ENCODE measurements at places on chromosomes 5 and 9. TPM values are rescaled to one million over a fixed set of nuclear protein-coding genes. Genes with fewer than 3 reads are reported as not detected.

DNA sequence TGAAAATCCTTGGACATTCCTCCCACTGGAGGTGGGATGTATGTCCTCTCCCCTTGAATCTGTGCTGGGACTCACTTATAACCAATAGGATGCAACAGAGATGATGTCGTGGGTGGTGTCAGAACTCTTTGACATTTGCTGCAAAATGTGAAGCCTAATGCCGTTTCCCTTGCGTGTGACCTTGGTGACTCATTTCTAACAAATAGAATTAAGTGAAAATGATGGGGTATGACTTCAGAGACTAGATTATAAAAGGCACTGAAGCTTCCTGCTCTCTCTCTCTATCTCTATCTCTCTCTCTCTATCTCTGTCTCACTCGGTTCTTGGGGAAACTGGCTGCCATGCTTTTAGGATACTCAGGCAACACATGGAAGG is 126.1 kb upstream of the STC2 start:
- DNase-seq, result no peak
- no peak overlapping the region for H3K4me3 ChIP-seq
- no peak overlapping the region for H3K27ac ChIP-seq
- no peaks in the 10 kb centered on the region for H3K4me1 ChIP-seq
- peaks cover 2% of the 10 kb centered on the region for H3K27me3 ChIP-seq

DNA sequence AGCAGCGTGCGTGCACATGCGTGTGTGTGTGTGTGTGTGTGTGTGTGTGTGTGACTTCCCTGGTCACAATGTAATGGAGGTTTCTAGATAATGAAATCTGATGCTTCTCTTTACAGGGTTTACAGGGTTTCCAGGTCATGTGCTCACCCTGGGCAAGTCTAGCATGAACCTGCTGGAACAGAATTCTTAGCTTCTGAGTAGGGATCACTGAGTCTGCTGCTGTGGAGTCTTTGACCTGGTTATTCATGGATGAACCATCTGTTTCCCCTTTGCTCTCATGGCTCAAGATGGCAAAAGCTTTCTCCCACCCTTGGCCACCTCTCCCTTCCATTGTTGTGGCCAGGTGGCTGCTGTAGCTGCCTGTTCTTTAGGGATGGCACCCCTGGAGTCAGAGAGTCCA is 111.6 kb upstream of the SHB start:
- no peaks in the 10 kb centered on the region for H3K36me3 ChIP-seq
- no peak overlapping the region for H3K4me3 ChIP-seq
- no peaks in the 10 kb centered on the region for H3K4me1 ChIP-seq
- DNase-seq, result no peak

DNA sequence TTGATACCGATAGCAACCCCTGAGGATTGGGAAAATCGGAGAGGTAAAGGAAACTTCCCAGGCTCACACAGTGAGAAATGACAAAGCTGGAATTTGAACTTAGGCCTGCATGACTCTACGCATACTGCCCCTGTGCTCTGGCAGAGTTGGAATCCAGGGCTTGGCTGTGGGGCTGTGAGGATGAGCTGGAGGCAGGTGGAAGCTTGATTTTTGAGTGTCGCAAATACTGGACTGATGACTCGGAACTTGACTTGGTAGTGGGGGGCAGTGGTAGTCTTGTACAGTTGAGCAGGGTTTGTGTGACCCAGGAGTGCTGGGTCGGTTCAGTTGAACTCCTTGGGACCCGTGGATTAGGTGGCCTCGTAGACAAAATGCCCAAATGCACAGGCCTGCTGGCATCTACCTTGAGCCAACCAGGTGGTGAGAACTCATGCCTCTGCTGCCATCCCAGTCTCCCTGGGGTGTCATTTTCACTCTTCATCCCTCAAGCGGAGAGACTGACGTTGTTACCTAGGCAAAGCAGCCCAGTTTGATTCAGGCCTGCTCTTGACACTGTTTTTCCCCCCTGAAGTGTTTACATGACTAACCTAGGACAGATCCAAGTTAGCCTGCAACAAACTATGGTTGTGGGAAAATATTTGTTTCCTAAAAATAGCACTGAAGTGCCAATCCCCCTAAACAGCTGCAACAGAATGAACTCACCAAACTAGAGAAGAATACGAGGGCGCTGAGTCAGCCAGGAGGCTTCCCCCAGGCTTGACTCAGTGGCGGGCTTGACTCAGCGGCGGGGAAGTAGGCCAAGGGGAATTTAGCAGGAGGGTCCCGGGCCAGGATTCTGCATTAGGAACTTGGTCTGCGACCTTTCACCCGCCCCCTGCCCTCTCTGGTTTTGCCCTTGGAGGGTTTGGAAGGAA is 45.7 kb upstream of the ORM1 start:
- no peaks in the 10 kb centered on the region for H3K36me3 ChIP-seq
- DNase-seq, result no peak
- H3K27me3 ChIP-seq, result no peaks in the 10 kb centered on the region

- H3K4me3 ChIP-seq, result no peak overlapping the region
- H3K4me1 ChIP-seq, result peaks cover 8% of the 10 kb centered on the region
- H3K36me3 ChIP-seq, result no peaks in the 10 kb centered on the region
- DNase-seq, result no peak
Measured at GRCh38 chr9:126614088-126614454, 343 bp downstream of the LMX1B start.

DNA sequence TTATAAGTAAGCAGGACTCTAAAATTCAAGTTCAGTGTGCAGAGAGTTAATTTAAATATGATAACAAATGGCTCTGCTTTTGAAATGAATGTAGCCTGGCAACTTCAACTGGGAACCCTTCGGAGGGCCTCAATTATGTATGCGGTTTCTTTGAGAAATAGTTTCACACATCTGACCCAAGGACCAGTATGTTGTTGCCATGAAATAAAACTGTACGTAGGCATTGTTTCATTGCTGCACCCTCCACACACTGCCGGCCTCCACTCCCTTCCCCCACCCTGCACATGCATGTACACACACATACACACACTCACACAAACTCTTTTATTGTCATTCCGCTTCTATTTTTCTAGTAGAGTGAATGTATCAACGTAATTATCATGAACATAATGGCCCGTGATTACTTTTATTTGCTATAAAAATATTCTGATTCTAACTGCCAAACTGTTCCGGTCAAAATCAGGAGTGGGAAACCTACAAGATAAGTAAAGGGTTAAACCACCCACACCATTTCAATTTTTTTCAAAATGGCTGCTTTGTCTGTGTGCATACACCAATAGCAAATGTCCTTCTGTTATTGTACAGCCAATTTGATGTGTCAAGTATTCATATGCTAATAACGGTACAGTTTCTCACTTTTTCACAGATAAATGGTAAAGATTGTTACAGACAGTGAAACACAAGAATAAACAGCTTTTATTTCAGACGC is 215.5 kb upstream of the TMEM161B start:
- H3K27me3 ChIP-seq, result peaks cover 6% of the 10 kb centered on the region
- H3K27ac ChIP-seq, result no peak overlapping the region
- no peaks in the 10 kb centered on the region for H3K4me1 ChIP-seq
- no peak for DNase-seq
- H3K4me3 ChIP-seq, result no peak overlapping the region
- no peaks in the 10 kb centered on the region for H3K36me3 ChIP-seq

IFNA2 gene
- not detected for total RNA-seq

PGM5 gene
- total RNA-seq, result not detected

SREK1IP1 gene
- 31.7 TPM for total RNA-seq

- H3K4me1 ChIP-seq, result peaks cover 79% of the 10 kb centered on the region
- H3K27me3 ChIP-seq, result no peaks in the 10 kb centered on the region
- peak overlapping the region; percentile 92 for H3K27ac ChIP-seq
- peak; percentile 37 for DNase-seq
Measured at GRCh38 chr9:33165263-33166151, 1.6 kb downstream of the B4GALT1 start.

DNA sequence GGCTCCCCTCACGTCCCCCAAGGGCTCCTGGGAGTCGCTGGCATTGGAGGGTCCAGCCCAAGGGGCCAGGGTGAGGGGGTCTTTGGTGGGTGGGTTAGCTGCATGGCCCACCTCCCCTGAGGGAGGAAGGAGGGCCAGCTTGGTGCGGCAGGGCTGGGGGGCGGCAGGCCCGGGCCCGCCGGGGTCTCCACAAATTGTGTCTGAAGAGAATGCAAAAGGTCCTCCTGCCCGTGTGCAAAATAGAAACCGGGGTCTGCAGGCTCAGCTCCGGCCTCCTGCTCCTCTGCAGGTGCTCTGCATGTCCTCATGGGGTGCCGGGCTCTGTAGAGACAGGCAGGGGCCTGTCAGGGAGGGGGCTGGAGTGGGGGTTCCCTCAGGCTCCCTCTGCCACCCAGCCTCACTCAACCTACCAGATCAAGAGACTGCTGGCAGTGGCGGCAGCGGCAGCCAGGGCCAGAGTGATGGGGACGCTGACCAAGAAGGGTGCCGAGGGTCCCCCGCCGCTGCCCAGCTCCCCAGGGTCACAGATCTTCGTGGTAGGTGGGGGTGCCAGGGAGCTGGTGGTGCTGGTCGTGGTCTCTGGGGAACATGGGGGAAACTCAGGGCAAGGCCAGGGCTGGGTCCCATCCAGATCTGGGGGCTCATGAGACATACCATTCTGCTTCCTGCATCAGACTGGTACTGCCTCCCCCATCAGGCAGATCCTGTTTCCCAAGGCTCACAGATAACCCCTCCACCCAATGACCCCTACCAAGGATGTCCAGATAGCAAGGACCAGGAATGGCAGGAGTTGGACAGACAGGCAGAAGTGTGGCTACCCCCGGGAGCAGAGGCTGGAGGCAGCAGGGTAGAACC is 29.2 kb upstream of the ENHO start:
- H3K27me3 ChIP-seq, result peaks cover 6% of the 10 kb centered on the region
- DNase-seq, result no peak
- no peak overlapping the region for H3K4me3 ChIP-seq

GRCh38 chr9:19429595-19429994 is 20.8 kb downstream of the ACER2 start:
- H3K4me3 ChIP-seq, result no peak overlapping the region
- H3K36me3 ChIP-seq, result no peaks in the 10 kb centered on the region
- no peak overlapping the region for H3K27ac ChIP-seq
- no peak for DNase-seq
- H3K4me1 ChIP-seq, result no peaks in the 10 kb centered on the region
- H3K27me3 ChIP-seq, result no peaks in the 10 kb centered on the region

DNA sequence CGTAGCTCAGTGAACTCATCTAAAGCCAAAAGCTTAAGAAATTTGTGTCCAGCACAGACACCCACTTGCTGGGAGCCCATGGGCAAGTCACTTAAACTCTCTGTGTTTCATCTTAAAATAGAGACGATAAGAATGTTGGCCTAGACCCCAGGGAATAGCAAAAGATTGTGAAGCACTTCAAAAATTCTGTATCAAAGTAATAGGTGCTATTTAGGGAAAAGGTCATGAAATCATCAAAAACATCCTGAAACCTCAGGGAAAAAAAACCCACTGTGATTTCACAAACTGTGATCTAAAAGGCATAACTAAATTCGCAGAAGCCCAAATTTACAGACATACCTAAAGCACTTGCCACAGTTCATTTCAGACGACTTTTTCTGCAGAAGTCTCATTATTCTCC is 278.3 kb downstream of the NR2F1-AS1 start:
- H3K4me3 ChIP-seq, result no peak overlapping the region
- H3K27me3 ChIP-seq, result no peaks in the 10 kb centered on the region
- no peak for DNase-seq
- H3K4me1 ChIP-seq, result no peaks in the 10 kb centered on the region
- H3K36me3 ChIP-seq, result no peaks in the 10 kb centered on the region

DNA sequence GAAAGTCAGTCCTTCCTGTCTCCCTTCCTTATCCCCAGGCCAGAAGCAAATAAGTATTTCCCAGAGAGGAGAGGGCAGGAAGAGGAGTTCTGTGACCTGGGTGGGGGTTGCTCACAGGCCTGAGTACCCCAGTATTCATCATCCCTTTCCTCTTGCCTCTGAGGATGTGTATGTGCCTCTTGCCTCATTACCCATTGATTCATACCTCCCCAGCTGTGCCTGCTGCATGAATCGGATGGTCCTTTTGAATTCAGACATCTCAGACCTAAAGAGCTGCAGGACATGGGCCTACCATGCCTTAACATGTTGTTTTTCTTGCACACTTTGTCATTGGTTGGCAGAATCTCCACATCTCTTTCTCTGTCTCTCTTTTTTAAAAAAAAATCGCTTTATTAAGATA is 112.8 kb upstream of the SHB start:
- no peak for DNase-seq
- H3K36me3 ChIP-seq, result no peaks in the 10 kb centered on the region
- H3K4me3 ChIP-seq, result no peak overlapping the region
- H3K27ac ChIP-seq, result no peak overlapping the region
- H3K4me1 ChIP-seq, result no peaks in the 10 kb centered on the region

PCDHGA7 gene
- total RNA-seq, result 0.22 TPM

DNA sequence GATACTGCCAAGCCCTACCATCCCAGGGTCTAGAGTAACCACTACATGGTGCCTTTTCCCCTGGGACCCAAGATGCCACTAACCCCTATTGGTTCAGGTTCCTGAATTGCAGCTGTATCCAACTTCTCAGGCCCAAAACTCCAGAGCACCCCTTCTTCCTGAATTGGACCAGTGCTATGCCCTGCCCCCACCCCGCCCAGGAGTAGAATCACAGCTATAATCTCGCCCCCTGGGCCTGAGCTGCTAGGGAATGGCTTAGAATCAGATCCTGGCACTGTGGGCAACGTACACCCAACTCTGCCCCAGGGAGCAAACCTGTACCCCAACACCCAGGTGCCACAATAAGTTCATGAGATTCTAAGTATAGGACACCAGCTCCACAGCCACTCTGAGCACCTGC is 206.3 kb downstream of the CACNA1B start:
- no peaks in the 10 kb centered on the region for H3K36me3 ChIP-seq
- peaks cover 6% of the 10 kb centered on the region for H3K27me3 ChIP-seq
- no peak overlapping the region for H3K4me3 ChIP-seq
- no peaks in the 10 kb centered on the region for H3K4me1 ChIP-seq
- no peak for DNase-seq

DNA sequence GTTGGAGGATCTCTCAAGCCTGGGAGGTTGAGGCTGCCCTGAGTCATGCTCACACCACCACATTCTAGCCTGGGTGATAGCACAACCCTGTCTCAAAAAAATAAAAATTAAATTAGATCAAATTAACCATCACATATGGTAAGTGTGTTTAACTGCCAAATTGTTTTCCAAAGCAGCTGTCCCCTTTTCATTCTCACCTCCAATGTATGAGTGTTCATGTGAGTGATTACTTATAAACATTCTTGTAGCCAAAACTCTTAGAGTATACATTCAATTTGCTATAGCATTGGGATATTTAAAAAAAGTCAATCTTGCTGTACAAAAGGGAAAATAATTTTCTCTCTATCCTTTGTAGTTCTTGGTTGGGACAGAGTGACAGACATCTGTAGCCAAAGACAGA is 53.4 kb upstream of the SNAPC3 start:
- no peaks in the 10 kb centered on the region for H3K36me3 ChIP-seq
- no peak overlapping the region for H3K4me3 ChIP-seq
- no peak for DNase-seq
- no peak overlapping the region for H3K27ac ChIP-seq

DNA sequence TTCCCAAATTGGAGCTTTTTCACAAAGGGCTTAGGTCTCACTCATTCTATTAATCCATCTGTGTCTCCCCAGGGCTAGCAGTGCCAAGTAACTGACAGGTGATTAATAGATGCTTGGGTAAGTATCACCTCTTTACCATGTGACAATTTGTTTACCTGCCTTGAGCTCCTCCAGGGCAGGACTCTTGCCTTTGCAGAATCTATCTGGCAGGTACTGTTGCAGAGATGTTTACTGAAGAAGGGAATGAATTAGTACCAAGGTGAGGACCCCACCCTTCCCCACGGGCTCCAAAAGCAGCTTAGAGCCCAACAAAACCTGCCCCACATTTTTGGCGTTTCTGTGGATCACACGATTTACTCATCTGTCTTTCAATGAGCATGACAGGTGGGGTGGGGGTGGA is 698 bp upstream of the TGFBI start:
- no peak overlapping the region for H3K27ac ChIP-seq
- DNase-seq, result no peak
- no peaks in the 10 kb centered on the region for H3K36me3 ChIP-seq
- H3K4me1 ChIP-seq, result no peaks in the 10 kb centered on the region
- no peak overlapping the region for H3K4me3 ChIP-seq

Measured in activated T-helper 1 cell treated with anti-CD3 and anti-CD28 coated beads, Interleukin-12 subunit alpha, Interleukin-12 subunit beta, Interleukin-2, Interleukin-4 antibody, amounts not matched to agents 30 ng/mL and 10 ng/mL and 1 ng/mL, durations not matched to agents 14 hours and 24 hours and 36 hours (primary cell).